H9 (cell line): ENCODE measurements at places on chromosomes 12 and 14. TPM values are rescaled to one million over a fixed set of nuclear protein-coding genes. Genes with fewer than 3 reads are reported as not detected.
A peak's percentile ranks its signal among the peaks of the same experiment; 100 is the strongest.

DNA sequence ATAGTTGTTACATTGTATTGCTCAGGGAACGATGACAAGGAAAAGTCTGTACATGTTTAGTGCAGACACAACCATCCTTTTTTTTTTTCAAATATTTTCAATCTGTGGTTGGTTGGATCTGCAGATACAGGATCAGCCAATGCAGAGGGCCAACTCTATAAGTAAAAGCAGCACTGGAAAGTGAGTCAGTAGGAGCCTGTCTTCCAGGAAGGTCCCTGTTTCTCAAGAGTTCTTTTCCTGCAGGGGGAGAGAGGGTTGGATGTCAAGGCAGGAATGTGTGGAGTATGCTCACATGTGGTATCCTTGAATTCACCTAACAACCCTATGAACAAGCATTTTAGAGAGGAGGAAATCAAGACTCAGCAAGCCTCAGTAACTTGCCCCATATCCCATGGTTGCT lies 409.1 kb downstream of the NPAS3 start:
- no peak for DNase-seq

- no peak for DNase-seq
These were observed 123.6 kb downstream of the TSPAN9 start for GRCh38 chr12:3200814-3201233.

DNA sequence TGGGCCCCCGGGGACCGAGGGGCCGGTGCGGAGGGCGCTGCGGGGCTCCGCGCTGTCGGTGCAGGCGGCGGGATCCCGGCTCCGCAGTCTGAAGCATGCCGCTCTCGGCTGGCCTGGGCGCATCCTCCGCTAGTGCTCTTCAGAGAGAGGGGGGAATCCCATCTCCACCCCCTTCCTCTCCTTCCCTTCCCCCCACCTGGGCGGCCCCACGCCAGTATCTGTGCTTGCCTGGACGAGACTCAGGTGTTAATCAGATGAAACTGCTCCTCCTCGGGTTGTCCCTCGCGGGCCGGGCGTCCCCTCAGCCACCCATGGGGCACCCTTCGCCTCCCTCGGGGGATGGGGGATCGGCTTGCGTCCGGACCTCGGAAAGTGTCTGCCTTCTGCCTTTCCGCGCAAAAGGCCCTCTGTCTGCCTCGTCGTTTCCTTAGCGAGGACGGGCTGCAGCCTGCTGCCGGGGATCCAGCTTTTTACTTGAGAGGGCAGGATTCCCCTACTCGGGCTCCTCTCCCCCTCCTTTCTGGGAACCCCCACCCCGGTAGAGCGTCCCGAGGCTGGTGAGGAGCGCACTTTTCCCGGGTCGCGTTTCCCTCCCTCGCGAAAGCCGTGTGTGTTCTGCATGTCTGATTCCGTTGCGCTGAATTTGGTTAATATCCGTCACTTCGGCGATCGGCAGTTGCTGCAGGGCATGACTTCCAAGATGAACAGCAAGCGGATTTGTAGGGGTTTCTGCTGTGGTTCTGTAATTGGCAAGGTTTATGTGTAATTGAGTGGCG lies 1.1 kb downstream of the GPHN start:
- DNase-seq, result peak; percentile 31

GRCh38 chr12:52043386-52044212 lies 7.6 kb upstream of the NR4A1 start:
- no peak for DNase-seq

Gene GLS2
- total RNA-seq, result 15.9 and 17.0 TPM in 2 replicates

Gene CAPZA3
- total RNA-seq, result not detected in 2 replicates
